Activated effector memory CD4-positive, alpha-beta T cell treated with Interleukin-2 at 50 U/mL for 16 hours (primary cell): ENCODE measurements at places on chromosomes 16 and 17.

GRCh38 chr16:13042291-13042685, 140.9 kb downstream of the SHISA9 start:
- DNase-seq: no peak

DNA sequence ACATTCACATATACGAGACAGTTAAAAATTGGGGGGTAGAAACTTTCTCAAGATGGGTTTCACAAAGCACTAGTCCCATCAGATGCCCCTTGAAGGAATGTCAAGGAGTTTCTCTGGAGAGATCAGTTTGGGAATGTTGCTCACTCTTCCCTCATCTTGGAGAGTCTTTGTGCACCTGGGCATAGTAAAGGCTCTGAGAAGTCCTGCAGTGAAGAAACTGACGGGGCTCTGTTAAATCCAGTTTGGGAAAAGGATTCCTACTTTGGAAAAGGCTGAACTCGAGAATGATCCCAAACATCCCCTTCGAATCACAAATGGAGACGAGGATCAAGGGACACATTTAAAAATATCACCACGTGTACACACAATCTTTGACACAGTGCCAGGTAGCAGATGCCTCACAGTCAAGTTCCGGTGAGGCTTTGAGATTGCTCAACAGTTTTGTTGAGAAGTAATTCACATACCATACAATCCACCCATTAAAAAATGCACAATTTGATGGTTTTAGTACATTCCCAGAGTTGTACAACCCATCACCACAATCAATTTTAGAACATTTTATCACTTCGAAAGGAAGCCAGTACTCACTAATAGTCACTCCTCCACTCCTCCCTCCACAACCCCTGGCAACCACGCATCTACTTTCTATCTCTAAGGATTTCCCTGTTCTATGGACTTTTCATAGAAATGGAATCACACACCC, 203.4 kb upstream of the FOXF1 start:
- DNase-seq: no peak

DNA sequence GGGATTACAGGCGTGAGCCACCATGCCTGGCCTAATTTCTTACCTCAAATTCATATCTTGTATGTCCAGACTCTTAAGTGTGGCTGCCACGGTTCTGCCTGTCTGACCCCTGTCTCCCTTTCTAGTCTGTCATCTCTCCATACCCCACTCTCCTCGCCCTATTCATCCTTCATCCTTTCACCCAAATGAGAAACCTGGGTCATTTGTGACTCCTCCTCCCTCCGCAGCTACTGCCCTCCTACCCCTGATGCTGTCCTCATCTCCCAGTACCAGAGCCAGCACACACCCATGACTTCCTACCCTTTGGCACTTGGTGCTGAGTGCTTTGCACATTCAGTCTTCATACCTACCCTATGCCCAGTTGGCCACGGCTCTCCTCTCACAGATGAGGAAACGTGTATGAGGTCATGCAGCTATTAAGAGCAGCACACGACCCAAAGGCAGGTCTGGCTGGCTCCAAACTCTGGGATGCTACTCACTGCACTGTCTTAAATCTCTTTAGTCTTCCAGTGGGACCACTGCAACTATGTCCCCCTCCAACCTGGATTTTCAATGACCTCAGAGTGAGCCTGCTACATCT, 1.6 kb downstream of the SPATA32 start:
- no peak for DNase-seq

DNA sequence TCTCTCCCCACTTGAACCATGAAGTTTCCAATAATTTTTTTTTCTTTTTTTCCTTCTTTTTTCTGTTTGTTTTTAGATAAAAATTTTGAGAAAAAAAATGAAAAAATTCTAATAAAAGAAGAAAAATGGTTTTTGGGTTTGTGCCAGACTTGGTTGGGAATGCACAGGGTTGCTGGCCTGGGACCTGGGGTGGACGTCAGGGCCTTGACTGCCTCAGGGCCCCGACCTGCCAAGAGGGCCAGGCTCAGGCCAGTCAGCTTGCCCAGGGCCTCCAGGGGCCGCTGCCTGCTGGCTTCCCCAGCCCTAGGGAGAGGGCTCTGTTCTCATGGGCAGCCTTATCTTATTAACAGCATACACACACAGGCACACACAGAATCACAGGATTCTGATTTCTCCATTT, 6.5 kb downstream of the TBX6 start:
- DNase-seq: no peak

DNA sequence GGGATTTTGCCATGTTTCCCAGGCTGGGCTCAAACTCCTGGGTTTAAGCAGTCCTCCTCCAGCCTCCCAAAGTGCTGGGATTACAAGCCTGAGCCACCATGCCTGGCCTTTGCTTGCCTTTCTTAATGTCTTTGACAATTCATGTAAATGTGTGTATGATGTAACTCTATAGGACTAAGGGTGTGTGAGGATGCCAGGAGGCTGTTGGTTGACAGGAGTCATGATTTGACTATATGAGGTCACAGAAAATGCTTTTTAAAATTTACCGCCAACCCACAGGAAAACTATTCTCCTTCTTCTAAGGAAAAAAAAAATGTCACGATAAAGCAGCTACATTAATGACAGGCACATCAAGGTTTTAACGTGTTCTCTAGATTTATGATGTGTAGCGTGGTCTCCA, 118.8 kb downstream of the WWOX start:
- no peak for DNase-seq

GRCh38 chr17:14011740-14012405, 57.4 kb upstream of the COX10 start:
- DNase-seq: no peak

DNA sequence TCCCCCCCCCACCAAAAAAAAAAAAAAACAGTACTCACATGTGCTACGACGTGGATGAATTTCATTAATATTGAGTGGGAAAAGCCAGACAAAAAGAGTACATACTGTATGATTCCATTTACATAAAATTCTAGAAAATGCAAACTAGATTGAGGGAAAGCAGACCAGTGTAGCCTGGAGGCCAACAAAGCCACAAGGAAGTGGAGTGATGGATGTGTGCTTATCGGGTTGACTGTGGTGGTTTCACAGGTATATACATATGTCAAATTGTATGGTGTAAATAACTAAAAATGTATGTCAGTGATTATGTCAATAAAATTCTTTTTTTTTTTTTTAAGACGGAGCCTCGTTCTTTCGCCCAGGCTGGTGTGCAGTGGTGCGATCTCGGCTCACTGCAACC, 1.9 kb upstream of the PLD6 start:
- DNase-seq: no peak

DNA sequence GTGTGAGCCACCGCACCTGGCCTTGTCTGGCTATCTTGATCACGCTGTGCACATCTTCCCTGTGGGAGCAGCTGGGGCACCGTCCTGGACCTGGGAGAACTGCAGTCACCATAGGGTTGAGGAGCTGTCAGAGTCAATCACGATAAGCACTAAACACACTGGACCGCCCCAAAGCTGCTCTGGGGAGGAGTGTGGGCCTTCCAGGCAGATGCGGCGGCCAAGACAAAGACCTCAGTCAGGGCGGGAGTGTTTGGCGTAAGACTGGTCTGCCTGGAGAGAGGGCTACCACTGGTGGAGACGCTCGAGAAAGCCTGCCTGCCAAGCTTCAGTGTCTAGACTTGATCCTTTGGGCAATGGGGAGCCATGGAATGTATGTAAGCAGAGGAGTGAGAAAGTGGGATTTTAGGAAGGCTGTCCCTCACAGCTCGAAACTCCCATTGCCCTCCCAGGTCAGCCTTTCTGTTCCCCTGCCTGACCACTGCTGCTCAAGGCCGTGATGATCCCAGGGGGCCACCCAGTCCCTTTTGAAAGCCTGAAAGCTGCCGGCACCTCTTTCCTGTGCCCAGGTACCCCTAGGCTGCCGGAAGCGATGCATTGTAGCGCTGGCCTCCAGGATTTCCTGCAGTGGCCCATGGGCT, 29.3 kb upstream of the CIBAR2 start:
- DNase-seq: no peak

GRCh38 chr17:79072544-79072943, 2.1 kb upstream of the ENGASE start:
- no peak for DNase-seq

DNA sequence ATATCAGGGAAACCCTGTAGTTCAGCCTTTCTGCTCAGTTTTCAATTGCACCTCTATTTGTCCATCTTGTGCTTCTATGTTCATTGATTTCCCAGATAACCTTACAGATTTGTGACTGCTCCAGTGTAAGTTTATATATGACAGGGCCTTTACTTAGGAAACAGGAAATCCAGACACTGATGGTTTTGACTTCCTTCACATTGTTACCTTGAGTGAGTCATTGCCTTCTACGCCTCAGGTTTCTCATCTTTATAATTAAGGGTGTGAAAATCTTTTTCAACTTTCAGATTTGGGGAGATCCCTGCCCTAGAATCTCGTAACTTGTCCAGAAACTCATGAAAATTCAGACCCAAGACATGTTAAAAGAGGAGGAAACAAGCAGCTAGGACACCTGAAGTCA, 342.4 kb upstream of the TBX2 start:
- DNase-seq: no peak

DNA sequence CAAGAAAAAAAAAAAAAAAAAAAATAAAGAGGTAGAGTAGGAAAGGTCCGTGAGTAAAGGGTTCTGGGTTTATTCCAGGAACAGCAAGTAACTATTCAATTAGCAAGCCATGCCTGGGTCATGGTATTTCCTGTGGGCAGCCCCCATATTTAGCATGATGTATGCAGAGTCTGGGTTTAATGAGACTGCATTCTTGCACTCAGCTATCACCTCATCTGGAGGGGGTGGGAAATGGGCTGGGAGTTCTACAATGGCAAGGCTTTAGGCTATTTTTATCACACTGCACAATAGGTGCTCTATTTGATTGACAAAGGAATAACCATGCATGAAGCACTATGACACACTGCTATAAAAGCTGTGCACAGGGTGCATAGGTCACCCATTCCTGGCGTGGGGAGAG, 104.0 kb upstream of the CCL2 start:
- no peak for DNase-seq

GRCh38 chr16:27756206-27756970, 206.4 kb downstream of the KATNIP start:
- DNase-seq: no peak

- no peak for DNase-seq
These were observed 29.3 kb downstream of the MAF start for GRCh38 chr16:79571065-79571902.

DNA sequence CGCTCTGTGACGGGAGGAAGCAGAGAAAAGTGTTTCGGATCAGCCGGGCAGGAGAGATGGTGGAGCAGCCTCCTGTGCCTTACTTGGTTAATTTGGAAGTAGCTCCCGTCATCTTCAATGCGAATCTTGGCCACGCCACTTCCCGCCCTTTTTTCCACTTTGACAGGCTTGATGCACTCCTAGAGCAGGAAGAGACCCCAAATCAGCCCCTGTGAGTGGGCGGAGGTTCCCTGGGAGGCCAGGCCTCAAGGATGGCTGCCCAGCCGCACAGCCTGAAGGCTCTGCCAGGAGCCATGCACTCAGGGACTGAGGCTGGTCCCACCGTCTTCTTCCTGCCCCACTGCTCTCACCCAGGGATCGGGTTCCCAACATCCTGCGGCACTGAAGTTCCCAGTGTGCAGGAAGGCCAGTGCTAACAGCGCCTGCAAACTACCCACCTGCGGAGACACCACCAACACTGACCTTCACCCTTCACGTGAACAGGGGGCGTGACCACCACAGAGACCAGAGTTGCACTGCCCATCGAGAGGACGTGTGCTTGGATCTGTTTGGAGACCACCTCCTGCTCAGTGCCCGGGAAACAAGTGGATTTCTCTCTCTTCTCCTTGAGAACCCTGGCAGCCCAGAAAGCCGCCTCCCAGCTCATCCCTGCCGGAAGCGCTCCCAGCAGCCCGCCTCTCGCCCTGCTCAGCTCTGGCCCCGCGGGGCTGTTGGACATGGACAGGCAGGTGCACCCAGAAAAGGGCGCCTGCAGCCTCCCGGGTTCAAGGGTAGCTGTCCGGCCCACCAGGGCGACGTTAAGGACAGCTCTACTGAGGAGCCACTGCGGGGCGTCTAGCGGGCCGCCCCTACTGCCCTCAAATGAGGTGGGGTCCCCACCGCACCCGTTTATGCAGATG, 988 bp downstream of the CIAO3 start:
- no peak for DNase-seq

- no peak for DNase-seq
These were observed 540.3 kb downstream of the WWOX start for GRCh38 chr16:78639775-78640174.
